ENCODE measurements at places on chromosomes 1 and 21.
A peak's percentile ranks its signal among the peaks of the same experiment; 100 is the strongest.

- DNase-seq: no peak
These were observed 622.0 kb downstream of the KIF26B start for GRCh38 chr1:245776694-245777332.

GRCh38 chr1:234980645-234981396 lies 147.8 kb downstream of the TOMM20 start:
- peak; percentile 85 for DNase-seq

GRCh38 chr21:45615145-45615711 lies 28.3 kb upstream of the PCBP3 start:
- peak; percentile 78 for DNase-seq

DNA sequence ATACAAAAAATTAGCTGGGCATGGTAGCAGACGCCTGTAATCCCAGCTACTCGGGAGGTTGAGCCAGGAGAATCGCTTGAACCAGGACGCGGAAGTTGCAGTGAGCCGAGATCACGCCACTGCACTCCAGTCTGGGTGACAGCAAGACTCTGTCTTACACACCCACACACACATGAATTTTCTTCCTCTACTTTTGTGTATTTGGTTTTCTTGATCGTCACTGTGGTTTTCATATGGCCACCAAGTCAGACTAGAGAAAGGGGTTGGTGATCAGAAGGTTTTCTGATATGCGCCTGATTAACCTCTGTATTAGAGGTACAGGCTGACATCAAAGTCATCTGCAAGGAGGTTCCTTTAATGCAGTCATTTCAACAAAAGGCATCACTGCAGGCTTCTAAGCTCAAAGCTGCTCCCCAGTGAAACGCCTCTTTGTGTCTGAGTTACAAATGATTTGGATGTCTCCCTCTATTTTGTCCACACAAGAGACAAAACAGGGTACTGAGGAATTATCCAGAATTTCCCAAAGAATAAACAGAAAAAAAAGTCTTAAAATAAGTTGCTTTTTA lies 11.1 kb downstream of the SH2D1B start:
- no peak for DNase-seq

GRCh38 chr21:44670642-44671432 lies 4.1 kb upstream of the KRTAP12-2 start:
- no peak for DNase-seq

GRCh38 chr1:53639996-53640700 lies 98.8 kb downstream of the GLIS1 start:
- no peak for DNase-seq

- no peak for DNase-seq
These were observed 8.4 kb upstream of the ZNF697 start for GRCh38 chr1:119656410-119656955.

DNA sequence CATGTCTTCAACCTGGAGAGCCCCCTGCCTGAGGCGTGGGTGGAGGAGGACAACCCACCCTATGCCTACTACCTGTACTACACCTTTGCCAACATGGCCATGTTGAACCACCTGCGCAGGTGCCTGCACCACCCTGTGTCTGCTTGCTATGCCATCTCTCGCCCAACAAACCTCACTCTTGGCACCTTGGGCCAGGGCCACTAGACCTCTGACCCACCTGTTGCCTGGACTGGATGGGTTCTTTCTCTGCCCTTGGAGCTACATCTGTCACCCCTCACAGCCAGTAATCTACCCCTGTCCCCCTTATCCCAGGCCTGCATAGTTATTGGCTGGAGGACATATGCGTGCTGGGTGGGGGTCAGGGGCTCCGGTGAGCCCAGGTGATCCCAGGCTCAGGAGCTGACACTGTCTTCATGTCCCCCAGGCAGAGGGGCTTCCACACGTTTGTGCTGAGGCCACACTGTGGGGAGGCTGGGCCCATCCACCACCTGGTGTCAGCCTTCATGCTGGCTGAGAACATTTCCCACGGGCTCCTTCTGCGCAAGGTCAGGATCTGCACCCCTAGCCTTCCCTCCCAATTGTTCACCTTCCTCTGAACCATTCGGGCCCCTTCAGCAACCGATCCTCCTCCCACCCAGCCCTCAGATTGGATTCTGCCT lies 9.9 kb downstream of the AMPD2 start:
- DNase-seq: no peak
